Muscle of leg (tissue), 16 donors: ENCODE measurements at places on chromosomes 5 and 9.
A peak's percentile ranks its signal among the peaks of the same experiment; 100 is the strongest.

- DNase-seq, result peak; percentile 70
Measured at GRCh38 chr9:95313010-95313498, 4.5 kb downstream of the FANCC start.

- no peak for DNase-seq
Measured at GRCh38 chr9:15354713-15355112, 47.7 kb upstream of the TTC39B start.

DNA sequence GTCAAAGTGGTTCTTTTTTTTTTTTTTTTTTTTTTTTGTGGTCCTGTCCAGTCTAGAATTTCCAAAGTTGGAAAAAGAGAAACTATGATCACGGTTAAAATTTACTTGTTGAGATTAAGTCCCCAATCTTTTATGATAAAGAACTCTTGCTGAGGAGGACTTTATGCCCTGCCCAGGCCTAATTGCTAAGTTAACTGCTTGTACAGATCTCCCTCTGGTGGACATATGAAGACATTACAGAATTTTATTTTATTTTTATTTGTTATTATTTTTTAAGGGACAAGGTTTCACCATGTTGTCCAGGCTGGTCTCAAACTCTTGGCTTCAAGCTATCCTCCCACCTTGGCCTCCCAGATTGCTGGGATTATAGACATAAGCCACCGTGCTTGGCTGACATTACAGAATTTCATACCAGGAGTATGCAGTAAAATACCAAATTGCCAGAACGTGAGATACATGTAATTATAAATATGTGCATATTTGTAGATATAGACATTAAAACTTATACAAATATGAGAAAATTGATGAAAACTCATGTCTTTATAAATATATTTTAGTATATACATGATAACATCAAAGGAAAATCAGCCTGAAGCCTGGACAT is 91.2 kb downstream of the RFK start:
- DNase-seq, result peak; percentile 69

- no peak for DNase-seq
Measured at GRCh38 chr9:73046769-73047168, 93.9 kb upstream of the ALDH1A1 start.
